OCI-LY7 (cell line): ENCODE measurements at places on chromosomes 11 and 22. TPM values are rescaled to one million over a fixed set of nuclear protein-coding genes. Genes with fewer than 3 reads are reported as not detected.
A peak's percentile ranks its signal among the peaks of the same experiment; 100 is the strongest.

Gene P2RY2
- not detected in 2 replicates for total RNA-seq

Gene TMPRSS4
- not detected in 2 replicates for total RNA-seq

Gene APOA5
- total RNA-seq = not detected in 2 replicates

Gene EXPH5
- not detected in 2 replicates for total RNA-seq

Gene IFITM10
- total RNA-seq = 0.30 and 1.2 TPM in 2 replicates

Gene KRTAP5-7
- total RNA-seq = not detected in 2 replicates

Gene LRRC56
- total RNA-seq = 1.5 and 2.5 TPM in 2 replicates

Gene BBOX1
- total RNA-seq = not detected in 2 replicates

Gene CRY2
- 24.6 and 27.2 TPM in 2 replicates for total RNA-seq

Gene LMO1
- total RNA-seq = not detected in 2 replicates

Gene CADM1
- 78.3 and 89.7 TPM in 2 replicates for total RNA-seq

Gene SHISAL1
- total RNA-seq = not detected in 2 replicates

Gene PIK3IP1
- 17.0 and 17.1 TPM in 2 replicates for total RNA-seq

Gene CD3E
- 1.7 and 2.0 TPM in 2 replicates for total RNA-seq

Gene SMTNL1
- total RNA-seq = not detected in 2 replicates

Gene PHF21A
- 56.1 and 61.3 TPM in 2 replicates for total RNA-seq

Gene LMNTD2
- total RNA-seq = 16.9 and 17.7 TPM in 2 replicates

Gene CD3D
- not detected in 2 replicates for total RNA-seq

- DNase-seq = no peak
These were observed 49.1 kb downstream of the DSCAML1 start for GRCh38 chr11:117747892-117748291.

DNA sequence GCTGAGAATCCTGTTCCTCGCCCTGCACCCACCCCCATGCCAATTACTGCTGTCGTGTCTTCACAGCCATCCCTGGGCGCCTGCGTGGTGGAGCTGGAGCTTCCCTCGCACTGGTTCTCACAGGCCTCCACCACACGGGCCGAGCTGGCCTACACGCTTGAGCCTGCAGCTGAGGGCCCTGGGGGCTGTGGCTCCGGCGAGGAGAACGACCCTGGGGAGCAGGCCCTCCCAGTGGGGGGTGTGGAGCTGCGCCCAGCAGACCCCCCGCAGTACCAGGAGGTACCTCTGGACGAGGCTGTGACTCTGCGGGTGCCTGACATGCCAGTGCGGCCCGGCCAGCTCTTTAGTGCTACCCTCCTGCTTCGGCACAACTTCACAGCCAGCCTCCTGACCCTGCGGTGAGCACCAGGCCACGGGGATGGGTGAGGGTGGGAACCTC lies 4.3 kb downstream of the TMEM132A start:
- no peak for DNase-seq

DNA sequence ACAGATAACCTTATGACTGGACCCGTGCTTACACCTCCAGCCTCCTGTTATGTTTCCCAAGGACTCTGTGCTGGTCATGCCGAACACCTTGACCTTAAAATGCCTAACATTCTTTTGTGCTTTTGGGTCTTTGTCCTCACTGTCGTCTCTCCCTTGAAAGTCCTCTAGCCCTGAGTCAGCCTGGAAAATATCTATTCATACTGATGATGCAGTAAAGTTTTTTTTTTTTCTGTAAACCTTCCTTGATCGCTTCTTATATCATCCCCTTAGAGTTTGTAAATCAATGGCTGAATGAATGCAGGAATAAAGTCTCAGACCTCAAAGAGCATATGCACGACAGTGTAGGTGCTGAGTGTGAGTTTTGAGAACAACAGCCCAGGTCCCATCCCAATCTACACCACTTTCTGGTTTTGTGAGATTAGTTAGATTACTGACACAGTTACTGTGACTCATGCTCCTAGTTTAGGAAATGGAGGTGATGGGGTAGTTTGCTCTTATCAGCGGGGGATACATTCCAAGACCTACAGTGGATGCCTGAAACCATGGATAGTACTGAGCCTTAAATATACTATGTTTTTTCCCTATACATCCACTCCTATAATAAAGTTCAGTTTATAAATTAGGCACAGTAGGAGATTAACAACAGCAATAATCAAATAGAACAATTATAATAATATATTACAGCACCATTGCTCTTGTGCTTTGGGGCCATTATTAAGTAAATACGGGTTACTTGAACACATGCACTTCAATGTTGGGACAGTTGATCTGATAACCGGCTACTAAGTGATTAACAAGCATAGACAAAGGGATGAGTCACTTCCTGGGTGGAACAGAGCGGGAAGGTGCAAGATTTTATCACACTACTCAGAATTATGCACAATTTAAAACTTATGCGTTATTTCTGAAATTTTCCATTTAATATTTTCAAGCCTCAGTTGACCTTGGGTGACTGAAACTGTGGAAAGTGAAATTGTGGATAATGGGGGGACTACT lies 8.6 kb downstream of the TCN1 start:
- no peak for DNase-seq

- DNase-seq = no peak
These were observed 120.4 kb upstream of the GRIA4 start for GRCh38 chr11:105489446-105489845.

- DNase-seq = no peak
These were observed 133.1 kb downstream of the CTTN start for GRCh38 chr11:70531281-70532065.

DNA sequence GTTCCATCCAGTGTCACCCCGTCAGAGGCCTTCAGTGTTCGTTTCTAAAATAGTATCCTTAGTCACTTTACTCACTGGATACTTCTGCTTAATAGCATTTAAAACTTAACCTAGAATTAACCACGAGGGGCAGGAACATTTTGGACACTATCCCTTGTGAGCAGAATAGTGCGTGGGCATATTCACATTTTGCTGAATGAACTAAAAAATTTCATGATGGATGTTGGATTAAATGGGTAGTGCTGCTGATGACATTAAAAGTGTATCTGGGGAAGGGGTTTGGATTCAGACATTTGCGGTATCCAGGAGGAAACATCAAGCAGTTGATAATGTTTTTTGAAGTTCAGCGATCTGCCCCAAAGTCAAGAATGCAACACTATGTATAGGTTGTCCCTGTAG lies 750 bp upstream of the NAT10 start:
- no peak for DNase-seq

- no peak for DNase-seq
These were observed 15.9 kb downstream of the PGA5 start for GRCh38 chr11:61256710-61257482.

DNA sequence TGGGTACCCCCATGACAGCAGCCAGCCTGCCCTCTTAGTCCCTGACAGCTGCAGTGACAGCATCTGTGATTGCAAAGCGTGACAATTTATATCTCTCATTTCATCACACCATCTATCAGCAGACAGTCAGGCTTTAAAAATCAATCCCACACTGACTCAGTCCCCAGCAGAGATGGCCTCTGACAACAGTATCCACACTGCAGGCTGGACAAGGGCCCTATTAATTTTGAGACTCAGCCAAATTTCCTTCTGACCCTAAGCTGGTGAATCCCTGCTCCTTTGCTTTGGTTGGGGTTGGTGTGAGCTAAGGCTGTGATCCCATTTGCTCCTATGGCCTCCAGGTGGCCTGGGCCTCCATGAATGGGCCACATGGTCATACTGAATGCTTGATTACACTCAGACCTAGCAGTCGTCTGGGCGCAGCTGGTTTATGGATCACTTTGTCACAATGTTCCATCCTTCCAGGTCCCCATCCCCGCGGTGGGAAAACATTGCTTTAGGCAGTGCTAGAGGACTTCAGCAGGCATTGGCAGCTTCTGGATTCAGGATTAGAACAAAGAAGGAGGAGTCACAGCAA lies 68.2 kb upstream of the B3GAT1 start:
- DNase-seq = no peak

- no peak for DNase-seq
These were observed 84.8 kb upstream of the PAX6 start for GRCh38 chr11:31895926-31896325.

- no peak for DNase-seq
These were observed 29.2 kb upstream of the KCNA4 start for GRCh38 chr11:30045921-30046577.

DNA sequence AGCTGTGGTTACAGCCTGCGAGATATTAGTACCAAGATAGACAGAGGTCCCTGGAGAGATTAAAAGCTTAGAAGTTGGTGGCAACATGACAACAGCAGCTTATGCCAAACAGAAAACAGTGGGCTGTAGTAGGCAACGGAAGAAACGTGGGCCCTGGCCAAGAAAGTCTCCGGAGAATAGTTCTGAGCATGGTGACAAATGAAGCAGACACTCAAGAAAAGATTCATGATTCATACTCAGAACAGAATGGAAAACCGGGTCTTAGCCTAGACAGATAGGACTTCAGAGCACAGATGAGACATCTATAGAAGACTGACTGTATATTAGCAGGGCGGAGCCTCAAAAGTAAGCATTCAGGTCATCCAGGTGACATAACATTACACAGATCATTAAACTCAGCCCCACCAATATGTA lies 727.4 kb downstream of the ETS1 start:
- no peak for DNase-seq

DNA sequence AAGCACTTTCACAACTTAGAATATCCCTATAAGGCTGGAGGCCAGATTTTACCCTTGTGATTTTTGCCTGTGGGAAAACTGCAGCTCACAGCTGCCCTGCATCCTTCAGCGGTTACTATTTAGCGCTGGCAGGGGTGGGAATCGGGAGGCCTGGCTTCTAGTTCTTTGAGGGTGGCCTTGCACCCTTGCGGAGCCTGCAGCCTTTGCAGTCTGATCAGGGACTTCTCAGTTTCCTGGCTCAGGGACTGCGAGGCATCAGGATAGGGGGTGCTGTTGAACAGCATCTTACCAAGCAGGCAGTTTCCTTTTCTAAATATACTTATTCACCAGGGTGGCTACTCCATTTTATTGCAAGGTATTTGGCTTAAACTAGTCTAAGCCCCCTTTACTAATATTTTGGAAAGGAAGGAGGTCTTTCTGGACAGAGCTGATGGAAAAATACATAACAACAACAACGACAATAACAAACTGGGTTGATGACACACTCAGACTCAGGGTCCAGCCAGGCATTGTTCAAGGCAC lies 2.9 kb upstream of the APOA1 start:
- DNase-seq = peak; percentile 25

DNA sequence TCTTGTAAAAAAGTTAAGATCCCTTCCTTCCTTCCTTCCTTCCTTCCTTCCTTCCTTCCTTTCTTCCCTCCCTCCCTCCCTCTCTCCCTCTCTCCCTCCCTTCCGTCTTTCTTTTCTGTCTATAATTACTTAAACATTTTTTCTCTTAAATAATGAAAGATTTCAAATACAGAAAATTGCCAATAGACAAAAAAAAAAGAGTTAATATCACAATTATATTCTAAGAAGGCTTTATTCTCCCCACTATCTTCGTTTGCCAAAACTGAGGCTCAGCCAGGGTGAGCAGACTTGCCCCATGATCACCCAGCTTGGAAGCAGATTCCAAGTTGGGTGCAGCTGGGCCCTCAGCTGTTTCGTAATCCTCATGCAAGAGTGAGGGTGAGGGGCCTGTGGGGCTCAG lies 327 bp upstream of the CACNA1I start:
- DNase-seq = no peak

DNA sequence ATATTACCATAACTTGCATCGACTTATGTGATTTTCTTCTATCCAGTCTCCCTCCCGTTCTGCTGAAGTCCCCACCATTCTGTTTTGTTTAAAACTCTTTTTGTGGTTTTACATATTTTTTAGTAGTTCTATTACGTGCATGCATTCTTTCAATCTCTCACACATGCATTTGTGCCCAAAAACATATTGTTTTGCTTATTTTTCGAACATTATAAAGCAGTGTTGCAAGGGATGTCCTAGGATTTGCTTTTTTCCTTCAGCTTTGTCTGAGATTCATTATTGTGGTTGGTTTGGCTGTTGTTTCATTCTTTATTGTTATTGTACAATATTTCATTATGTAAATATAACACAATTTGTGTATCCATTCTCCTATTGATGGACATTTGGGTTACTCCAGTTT lies 235.7 kb downstream of the DYNC2H1 start:
- no peak for DNase-seq

GRCh38 chr22:33654173-33654895 lies 265.9 kb downstream of the LARGE1 start:
- DNase-seq = no peak

- DNase-seq = peak; percentile 8
These were observed 84.9 kb upstream of the RAB1B start for GRCh38 chr11:66183494-66184048.

GRCh38 chr11:67525275-67525976 lies 2.2 kb upstream of the CABP2 start:
- no peak for DNase-seq

- DNase-seq = no peak
These were observed 21.0 kb upstream of the SERPIND1 start for GRCh38 chr22:20752873-20753272.

- no peak for DNase-seq
These were observed 432.2 kb downstream of the RAB38 start for GRCh38 chr11:87743007-87743406.

- no peak for DNase-seq
These were observed 18.6 kb downstream of the C1QTNF6 start for GRCh38 chr22:37169406-37169805.

- peak; percentile 29 for DNase-seq
These were observed 2.7 kb downstream of the ARL2 start for GRCh38 chr11:65016705-65017104.

DNA sequence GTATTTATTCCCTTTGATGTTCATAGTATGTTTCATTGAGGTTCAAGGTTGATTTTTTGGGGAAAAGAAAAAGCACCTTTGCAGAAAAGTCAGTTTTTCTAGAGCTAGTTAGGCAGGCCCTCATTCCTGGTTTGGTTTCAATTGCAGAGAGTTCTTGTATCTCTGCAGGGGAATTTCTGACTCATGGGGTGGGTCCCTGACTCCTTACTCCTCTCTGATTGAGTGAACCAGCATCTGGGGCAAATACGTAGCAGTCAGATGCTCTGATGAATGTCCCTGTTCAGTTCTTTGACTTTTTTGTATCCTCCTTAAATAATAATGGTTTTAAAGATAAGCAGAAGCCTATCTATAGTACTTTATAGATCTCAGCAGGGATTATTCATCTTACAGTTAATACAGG lies 7.7 kb upstream of the NCR3LG1 start:
- DNase-seq = no peak

GRCh38 chr22:23752750-23753149 lies 1.5 kb downstream of the VPREB3 start:
- peak; percentile 82 for DNase-seq

- DNase-seq = no peak
These were observed 57.4 kb downstream of the CLMP start for GRCh38 chr11:123137431-123138224.

- DNase-seq = peak; percentile 16
These were observed 9.4 kb downstream of the DRAP1 start for GRCh38 chr11:65928667-65929066.

- peak; percentile 57 for DNase-seq
These were observed 768 bp downstream of the LDHA start for GRCh38 chr11:18394928-18395734.

GRCh38 chr11:27873664-27874063 lies 173.4 kb upstream of the BDNF start:
- DNase-seq = no peak

DNA sequence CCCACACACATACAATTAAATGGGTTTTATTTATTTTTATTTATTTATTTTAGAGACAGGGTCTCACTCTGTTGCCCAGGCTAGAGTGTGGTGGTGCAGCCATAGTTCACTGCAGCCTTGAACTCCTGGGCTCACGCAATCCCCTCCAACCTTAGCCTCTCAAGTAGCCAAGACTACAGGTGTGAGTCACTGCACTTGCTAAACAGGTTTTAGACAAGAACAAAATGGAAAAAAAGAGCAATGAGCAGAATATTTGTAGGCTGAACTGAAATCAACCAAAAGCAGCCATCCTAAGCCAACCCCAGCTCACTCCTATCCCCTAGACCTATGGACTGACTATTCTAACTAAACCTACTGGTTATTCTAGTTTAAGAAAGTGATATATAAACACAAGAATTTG lies 37.8 kb downstream of the MRE11 start:
- no peak for DNase-seq

GRCh38 chr11:109785714-109786113 lies 307.5 kb upstream of the ZC3H12C start:
- DNase-seq = no peak
